RCC 7860 (cell line): ENCODE measurements at places on chromosomes 1 and 21.

- peak; percentile 68 for DNase-seq
Measured at GRCh38 chr1:36352910-36353878, 29.7 kb upstream of the EVA1B start.

- DNase-seq, result peak; percentile 76
Measured at GRCh38 chr1:192805832-192806323, 3.0 kb upstream of the RGS2 start.

- DNase-seq, result no peak
Measured at GRCh38 chr1:200401708-200402107, 8.1 kb downstream of the ZNF281 start.

DNA sequence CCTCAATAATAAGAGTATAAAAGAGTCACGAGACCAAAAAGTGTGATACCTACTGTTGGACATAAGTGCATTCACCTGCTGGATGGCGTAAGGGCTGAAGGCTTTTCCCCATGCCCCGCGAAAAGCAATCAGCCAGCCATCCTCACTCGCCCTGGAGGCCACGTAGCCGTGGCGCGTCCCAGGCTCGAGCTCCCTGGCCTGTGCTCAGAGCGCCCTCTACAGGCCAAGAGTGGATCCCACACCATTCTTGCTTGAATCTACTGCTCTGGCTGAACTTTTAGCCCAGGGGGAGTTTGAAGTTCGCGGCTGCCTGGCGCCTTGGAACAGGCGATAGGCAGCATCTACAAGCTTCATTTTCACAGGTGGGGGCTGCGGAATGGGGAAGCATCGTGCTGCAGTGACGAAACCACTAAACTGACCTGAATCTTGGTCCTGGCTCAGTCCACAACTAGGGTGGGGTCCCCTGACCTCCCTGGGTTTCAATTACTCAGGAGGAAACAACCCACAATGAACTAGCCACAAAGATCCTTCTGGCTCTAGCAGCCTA, 70.3 kb upstream of the SERBP1 start:
- peak; percentile 74 for DNase-seq

DNA sequence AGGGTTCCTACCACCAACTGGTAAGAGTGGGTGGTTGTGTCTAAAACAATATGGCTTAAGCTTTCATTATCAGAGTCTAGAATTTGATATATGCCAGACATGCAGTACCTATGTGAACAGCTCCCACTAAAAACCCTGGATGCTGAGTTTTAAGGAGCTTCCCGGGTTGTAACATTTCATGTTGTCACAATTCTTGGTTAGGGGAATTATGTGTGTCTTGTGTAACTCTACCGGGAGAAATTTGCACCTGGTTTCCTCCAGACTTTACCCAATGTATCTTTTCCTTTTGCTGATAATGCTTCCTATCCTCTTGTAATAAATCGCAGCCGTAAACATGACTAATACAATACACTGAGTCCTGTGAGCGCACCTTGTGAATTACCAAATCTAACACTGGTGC, 48.3 kb downstream of the ARID4B start:
- no peak for DNase-seq

DNA sequence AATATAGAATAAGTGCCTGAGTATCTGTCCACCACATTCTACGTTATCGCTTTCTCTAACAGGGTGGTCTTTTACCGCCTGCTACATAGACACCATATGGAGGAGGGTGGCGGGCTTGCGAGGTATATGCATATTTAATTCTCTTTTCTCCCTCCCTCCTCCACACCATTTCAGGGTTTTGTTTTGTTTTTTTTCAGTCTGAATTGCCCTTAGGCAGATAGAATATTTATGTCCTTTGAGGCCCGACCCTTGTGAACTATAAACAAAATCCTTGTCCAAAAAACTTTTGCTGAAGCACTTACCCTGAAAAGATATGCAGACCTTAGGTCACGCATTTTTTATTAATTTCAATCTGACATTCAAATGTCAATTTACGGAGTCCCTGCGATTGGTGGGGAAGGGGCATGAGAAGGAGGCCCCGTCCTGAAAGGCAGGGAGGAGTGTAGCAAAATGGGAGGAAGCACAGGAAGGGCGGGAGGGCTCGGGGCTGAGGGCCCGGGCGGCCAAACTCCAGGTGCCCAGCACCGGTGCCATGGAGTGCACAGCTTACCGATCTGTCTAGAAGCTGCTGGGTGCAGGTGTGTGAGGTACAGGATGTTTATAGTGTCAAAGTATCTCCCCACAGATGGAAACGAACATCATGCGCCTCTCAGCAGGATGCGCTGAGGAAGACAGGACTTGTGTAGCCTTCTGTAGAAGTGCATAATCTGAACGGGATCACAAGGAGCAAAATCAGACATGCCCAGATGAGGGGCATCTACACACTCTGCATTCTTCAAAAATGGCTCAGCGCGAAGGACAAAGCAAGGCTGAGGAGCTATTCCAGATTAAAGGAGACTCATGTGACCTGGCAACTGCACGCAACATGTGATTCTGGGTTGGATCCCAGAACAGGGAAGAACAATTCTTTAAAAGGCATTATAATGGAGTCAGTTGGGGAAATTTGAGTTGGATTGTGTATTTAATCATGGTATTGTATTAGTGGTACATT, 68.8 kb upstream of the LYST start:
- no peak for DNase-seq

DNA sequence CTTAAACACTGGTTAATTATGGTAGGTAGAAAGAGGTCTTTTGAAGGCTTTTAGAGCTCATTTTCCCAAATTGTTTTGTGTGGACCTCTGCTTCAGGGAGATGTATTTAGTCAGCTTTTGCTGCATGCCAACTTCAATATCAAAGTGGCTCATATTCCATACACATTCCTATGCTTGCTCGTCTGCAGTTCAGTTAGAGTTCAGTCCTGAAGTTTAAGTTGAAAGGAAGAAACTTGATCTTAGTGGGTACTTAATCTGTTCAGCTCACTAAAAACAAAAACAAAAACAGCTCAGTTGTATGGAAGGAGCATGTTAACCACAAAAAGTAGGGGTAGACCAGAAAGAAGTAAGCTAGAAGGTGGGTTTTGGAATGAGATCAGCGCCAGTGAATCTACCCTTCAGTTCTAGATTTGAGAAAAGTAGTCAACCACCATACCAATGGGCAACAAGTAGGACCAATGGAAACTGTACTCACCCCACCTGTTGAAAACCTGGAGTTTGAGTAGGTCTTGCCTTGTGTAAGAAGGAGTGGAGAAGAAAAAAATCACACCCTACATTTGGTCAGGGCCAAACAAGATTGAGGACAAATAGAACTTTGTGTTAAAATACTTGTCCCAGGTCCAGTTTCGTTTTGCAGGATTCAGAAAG, 58.0 kb downstream of the LEPR start:
- no peak for DNase-seq

- no peak for DNase-seq
Measured at GRCh38 chr1:70978623-70979022, 69.0 kb downstream of the PTGER3 start.
